ENCODE measurements at places on chromosomes 7 and 10.
A peak's percentile ranks its signal among the peaks of the same experiment; 100 is the strongest.

GRCh38 chr7:1124816-1125602 is 35.0 kb downstream of the ZFAND2A start:
- DNase-seq: no peak

DNA sequence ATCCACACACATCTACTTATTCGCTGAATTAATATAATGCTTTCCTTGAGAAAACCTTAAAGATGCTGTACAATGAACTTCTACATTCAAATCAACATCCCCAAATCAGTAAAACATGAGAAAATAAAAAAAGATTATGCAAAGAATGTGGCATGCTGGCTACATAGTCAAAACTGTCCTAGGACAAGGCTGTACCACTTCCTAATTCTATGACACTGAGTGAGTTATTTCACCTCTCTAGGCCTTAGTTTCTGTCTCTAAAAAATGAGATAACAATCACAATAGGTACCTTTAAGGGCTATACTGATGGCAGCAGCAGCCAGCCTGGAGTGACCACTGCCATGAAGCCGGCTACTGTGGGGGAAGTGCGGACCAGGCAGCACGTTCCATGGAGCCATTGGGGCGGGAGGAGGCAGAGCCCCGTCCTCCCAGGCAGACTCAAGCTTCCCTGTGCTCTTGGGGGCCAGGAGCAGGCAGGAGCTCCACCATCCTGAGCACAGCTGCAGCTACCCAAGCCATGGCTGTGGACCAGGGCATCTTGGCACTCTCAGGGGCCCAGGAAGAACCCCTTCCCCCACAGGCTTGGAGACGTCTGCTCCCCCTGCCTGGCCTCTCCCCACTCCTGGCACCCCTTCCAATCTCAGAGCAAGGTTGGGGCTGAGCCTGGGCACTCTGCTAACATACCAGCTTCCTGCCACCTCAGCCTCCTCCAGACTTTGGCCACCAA is 110.2 kb downstream of the ELAPOR2 start:
- DNase-seq: no peak

DNA sequence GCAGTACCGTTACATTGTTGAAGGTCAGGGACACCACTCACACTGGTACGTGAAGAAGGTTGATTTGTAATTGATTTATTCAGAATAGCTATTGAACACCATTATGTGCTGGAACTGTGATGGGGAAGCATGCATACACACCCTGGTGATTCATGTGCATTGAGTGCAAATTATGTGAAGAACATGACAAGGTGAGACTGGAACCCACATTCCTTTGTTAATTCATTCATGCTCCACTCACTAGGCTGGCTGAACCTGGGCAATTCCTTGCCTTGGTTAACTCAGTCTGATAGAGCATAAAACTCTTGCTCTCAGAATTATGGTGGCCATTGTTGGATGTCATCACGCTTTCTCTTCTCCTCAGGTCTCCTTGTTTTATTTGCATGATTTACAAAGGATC is 67.3 kb upstream of the TPK1 start:
- DNase-seq: no peak

DNA sequence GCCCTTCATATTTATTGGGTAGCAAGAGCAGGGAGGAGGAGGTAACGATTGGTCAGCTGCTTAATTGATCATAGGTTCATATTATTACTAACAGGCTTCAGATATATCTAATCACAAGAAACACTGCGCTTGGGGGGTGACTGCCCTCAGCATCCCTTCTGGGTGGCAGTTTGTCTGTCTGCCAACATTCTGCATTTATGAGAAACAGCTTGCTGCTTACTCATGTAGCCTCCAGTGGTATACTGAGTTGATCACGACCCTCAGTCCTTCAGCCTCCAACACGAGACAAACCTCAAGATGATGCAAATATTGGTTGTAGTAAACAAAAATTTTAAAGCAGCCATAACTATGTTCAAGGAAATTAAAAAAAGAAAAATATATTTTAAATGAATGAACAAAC is 657.8 kb upstream of the PHF14 start:
- DNase-seq: no peak

DNA sequence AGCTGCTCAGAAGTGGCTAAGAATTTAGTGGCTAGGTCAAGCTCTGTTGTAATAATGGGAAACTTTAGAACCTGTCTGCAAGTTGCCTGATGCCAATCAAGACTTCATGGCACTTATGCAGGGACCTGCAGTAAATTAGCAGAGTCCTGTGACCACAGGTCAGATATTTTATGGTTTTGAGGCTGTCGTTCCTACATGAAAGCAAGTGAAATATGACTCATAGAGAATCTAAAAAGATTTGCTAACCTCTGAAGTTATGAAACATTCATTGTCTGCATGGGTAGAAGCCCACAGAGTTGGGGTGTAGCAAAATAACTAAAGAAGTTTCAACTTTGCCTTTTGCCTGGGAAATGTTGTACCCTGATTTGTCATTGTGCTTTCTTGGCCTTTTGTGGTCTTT is 32.3 kb downstream of the SLC39A12 start:
- no peak for DNase-seq

GRCh38 chr10:32054094-32054493 is 2.1 kb downstream of the KIF5B start:
- DNase-seq: no peak

DNA sequence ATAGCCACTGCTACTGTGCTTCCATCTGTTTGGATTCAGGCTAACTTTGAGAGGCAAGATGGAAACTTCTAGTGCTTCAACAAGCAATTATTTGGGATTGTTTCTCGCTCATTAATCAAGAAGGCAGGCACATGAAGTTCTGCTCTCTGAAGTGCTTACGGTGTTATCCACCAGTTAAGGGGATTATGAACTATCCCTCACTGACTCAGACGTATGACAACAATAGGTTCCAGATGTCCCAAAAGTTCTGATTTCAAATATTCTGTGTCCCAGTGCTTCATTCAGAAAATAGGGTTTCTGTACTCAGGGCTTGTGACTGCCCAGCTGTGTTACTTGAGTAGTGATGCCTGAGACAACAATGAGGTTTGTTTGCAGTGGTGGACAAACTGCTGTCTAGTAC is 81.0 kb downstream of the HACD1 start:
- no peak for DNase-seq

GRCh38 chr10:23910291-23910690 is 298.6 kb upstream of the KIAA1217 start:
- no peak for DNase-seq

- no peak for DNase-seq
Measured at GRCh38 chr7:70598976-70599375, 533.0 kb upstream of the GALNT17 start.

DNA sequence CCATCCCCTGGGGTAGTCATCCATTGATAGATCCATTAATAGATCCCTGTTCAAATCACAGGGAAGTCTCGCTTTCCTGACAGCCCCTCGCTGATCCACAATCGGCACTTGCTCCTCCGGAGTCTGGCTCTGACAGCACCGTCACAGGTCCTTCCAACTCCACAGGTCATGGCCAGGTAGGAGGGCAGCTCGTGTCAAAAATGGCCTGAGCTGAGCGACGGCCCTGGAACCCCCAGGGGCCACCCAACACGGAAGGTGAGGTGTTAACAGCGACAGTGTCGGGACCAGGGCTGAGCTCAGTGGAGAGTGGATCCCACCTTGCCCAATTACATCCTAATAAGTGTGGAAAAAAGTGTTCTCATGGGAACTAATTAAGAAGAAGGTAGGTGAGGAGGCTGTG is 219.8 kb downstream of the TCERG1L start:
- DNase-seq: no peak

- DNase-seq: no peak
Measured at GRCh38 chr7:96331233-96331632, 9.3 kb upstream of the SLC25A13 start.

DNA sequence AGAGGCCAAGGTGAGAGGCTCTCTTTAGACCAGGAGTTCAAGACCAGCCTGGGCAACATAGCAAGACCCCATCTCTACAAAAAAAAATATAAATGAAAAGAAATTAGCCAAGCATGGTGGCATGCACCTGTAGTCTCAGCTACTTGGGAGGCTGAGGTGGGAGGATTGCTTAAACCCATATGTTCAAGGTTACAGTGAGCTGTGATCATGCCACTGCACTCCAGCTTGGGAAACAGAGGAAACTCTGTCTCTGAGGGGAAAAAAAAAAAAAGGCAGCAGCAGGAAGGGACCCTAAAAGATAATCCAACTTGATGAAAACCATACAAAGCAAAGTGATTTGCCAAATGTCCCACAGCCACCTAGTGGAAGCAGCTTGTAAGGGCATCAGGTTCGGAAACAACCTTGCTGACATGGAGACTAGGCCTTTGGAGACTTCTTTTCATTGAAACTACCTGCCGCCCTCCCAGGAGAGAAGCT is 15.6 kb upstream of the PBLD start:
- DNase-seq: peak; percentile 32

DNA sequence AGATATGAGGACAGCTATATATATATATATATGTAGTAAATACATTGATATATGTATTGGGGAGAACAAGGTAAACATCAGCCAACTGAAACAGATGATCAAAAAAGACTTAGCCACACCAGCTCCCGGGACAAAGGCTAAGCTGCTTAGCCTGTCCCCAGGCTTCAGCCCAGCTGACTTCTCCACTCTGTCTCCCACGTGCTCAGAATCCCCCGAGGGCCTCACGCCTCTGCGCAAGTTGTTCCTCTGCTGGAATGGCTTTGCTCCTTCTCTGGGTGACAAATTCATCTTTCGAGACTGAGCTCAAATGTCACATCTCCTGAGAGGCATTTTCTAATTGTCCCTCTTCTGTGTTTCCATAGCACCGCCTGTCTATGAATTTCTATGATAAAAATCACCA is 8.6 kb upstream of the INSIG1 start:
- DNase-seq: no peak

DNA sequence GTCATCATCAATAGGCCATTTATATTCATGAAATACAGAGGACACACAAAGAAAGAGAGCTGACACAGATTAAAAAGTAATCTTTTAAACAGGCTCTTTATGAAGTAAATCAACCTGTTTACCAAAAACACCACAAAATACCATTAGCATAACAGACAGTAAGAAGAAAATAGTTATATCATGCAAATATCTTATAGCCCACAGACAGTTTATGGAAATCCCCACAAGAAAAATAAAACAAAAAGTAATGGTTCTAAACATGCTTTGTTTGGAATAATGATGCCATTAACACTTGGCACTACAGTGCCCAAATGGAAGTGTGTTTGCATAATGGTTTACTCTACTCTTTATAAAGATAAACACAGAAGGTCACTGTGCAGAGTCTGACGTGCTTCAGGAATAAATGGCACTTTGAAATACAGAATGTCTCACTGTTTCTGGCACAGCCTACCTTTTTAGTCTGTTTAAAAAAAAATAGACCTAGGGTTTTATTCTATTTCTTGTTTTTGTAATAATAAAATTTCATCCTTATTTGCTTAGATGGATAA is 30.1 kb downstream of the SEMA3D start:
- DNase-seq: no peak

DNA sequence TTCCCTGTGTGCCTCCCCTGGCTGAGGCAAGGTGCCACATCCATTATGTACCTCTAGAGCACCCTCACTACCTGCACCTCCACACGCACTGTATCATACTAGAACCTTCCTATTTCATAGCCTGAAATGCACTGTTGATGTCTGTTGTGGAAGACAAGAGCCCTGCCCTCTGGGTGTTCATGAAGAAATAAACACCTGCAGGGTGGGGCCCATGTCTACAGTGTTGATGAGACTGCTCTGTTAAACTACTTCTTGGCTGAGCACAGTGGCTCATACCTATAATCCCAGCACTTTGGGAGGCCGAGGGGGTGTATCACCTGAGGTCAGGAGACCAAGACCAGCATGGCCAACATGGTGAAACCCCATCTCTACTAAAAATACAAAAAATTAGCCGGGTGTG is 14.0 kb downstream of the SORBS1 start:
- DNase-seq: no peak

DNA sequence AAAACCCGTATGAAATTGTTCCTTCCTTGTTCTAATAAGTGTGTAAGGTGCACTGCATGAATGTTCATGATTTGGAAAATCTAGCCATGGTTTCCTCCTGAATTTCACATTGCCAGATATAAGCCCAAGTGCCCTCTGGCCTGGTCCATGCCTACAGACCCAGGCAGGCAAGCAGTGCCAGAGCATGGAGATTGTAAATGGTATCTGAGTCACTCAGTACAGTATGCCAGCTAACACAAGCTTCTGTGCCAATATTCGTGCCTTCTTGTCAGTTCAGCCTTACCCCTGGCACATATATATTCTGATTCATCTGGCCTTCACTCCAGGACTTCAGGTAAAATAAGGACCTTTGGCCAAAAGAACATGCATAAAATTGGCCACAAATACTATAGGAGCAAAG is 38.4 kb upstream of the PDE1C start:
- DNase-seq: no peak

DNA sequence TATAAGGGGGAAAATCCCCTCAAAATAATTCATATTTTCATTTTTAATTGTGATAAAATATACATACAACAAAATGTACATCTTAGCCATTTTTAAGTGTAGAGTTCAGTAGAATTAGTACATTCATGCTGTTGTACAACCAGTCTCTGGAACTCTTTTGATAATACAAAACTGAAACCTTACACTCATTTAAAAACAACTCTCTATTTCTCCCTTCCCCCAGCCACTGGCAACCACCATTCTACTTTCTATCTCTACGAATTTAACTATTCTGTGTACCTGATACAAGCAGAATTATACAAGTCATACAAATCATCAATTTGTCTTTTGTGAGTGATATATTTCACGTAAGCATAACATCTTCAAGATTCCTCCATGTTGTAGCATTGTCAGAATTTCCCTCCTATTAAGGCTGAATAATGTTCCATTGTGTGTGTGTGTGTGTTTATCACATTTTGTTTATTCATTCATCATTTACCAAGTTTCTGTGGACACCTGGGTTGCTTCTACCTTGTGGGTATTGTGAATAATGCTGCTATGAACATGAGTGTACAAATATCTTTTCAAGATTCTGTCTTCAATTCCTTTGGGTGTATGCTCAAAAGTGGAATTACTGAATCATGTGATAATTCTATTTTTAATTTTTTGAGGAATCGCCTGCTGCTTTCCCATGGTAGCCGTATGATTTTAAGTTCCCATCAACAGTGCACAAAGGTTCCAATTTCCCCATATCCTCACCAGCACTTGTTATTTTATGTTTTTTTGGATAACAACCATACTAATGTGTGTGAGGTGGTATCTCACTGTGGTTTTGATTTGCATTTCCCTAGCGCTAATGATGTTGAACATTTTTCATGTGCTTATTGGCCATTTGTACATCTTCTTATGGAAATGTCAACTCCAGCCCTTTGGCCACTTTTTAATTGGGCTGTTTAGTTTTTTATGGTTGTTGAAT is 4.7 kb upstream of the EBLN1 start:
- DNase-seq: no peak

GRCh38 chr7:142669074-142669654 is 80.1 kb upstream of the PRSS1 start:
- no peak for DNase-seq
